NCI-H82 (cell line): ENCODE measurements at places on chromosomes 6 and 20.

DNA sequence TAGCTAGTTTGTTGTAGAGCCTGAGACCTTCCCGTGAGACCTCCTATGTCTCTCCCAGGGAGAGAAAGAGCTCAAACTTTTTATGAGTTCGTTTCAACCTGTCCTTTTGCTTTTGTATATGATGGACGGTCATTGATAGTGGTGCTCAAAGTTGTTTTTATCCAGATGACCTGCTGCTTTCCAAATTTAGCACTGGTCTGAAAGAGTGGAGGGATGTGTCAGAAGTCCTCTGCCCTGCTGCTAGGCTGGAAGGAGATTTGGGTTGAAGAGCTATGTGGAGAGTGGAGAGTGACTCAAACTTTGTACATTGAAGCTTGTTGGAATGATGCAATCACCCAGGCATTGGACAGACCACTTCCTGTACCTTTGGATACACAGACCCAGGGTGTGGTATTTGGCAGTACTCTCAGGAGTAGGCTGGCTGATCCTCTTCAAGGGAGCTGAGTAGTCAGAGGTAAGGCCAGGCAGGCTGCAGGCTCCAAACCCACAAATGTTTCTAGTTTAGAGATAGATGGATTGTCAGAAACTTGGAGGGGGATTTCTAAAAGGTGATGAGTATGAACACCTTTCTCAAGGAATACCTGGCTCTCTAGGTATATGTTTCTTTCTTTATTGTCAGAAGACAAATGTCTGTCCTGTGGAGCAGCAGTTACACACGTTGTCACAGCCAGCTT lies 49.4 kb upstream of the RREB1 start:
- no peak for DNase-seq

DNA sequence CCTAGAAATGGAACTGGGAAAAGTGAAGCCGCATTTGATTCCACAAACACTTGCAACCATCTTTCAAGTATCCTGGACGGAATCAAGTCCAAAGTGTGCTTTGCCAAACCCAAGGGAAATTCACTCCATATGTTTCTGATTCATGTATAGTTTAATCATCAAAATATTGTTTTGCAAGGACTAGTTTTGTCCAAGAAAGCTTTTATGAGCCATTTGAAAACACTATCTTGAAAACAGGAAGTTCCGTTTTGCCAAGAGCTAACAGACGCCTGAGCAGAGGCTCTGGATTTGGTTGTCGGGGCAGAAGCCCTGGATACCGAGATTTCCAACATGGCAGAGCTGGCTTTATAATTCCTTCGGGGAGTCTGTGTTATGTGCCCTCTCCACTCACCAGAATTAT lies 251.1 kb downstream of the PHACTR1 start:
- no peak for DNase-seq

- DNase-seq = no peak
Observed at GRCh38 chr6:132369526-132369925, 31.7 kb downstream of the MOXD1 start.

- no peak for DNase-seq
Observed at GRCh38 chr20:62633598-62634329, 8.5 kb upstream of the SLCO4A1 start.

DNA sequence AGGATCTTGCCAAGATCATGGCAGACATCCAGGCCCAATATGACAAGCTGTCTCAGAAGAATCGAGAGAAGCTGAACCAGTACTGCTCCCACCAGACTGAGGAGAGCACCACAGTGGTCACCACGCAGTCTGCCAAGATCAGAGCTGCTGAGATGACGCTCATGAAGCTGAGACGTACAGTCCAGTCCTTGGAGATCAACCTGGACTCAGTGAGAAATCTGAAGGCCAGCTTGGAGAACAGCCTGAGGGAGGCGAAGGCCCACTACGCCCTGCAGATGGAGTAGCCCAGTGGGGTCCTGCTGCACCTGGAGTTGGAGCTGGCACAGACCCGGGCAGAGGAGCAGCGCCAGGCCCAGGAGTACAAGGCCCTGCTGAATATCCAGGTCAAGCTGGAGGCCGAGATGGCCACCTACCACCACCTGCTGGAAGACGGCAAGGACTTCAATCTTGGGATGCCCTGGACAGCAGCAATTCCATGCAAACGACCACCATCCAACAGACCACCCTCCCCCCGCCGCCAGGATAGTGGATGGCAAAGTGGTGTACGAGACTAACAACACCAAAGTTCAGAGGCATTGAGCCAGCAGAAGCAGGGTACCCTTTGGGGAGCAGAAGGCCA lies 44.7 kb upstream of the GRM4 start:
- DNase-seq = no peak

- peak; percentile 64 for DNase-seq
Observed at GRCh38 chr20:63119121-63119962, 96.6 kb downstream of the YTHDF1 start.
